ACHN (cell line): ENCODE measurements at places on chromosomes 6 and 20.

- DNase-seq = no peak
Measured at GRCh38 chr6:3355011-3355357, 96.2 kb downstream of the PSMG4 start.

DNA sequence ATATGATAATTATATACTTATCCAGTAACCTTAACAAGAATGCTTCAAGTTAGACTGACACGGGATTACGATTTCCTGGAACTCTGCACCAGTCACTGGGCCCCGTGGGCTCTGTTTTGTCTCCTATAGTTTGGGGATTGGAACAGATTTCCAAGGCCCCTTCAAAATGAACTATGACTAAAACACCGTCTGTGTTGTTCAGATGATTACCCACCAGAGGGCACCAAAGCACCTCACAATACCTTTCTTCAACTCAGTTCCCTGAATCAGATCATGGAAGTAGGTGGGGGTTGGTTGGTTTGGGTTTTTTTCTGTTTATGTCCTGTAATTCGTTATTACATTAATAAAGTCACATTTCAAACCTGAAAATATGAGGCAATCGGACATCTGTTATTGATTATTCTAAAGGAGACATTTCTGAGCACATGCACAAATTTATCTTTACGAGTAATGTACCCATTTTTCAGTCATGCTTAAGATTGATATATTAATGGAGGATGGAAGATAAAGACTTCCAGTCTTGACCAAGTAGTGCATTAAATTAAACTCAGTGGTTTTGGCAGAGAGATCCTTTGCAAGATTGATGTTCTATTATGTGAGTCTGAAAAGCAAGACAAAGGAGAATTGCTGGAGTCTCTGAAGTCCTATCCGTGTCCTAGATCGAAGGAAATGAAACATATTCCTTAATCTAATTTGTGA lies 112.0 kb upstream of the COL21A1 start:
- peak; percentile 72 for DNase-seq

DNA sequence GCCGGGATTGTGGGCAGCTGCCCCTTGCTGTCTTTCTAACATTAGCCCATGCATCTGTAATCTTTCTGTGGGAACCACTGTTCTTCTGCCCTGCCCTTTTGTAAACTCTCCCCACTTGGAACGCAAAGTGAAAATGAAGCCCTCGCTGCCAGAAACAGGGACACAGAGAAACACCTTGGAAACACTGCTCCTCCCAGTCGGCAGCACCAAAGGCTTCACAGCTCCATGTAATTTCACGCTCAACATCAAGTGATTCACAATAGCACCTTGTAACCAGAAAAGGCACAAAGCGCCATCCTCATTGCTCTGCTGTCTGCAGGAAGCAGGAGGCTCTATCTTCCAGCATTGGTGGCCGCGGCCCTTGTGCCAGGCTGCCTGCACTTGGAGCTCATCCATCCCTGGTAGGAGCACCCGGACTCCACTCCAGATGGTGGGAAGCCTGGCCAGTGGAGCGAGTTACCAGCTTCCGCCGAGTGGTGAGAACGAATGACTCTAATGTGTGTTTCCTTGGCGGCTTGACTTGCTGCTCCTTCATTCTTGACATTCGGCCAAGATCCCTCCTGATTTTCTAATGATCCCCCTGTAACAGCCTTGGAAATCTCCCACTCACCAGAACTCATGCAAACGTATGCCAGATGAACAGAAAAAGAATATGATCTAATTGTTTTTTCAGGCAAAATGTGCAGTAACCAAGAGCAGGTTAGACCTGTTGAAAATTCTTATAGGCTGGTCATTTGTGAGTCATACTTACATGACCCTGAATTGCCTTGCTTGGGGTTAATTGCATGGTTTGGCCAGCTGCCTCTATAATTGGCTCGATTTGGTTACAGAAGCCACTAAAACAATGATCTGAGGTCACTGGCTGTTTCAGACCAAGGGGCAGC lies 169.1 kb upstream of the CDYL start:
- peak; percentile 71 for DNase-seq

DNA sequence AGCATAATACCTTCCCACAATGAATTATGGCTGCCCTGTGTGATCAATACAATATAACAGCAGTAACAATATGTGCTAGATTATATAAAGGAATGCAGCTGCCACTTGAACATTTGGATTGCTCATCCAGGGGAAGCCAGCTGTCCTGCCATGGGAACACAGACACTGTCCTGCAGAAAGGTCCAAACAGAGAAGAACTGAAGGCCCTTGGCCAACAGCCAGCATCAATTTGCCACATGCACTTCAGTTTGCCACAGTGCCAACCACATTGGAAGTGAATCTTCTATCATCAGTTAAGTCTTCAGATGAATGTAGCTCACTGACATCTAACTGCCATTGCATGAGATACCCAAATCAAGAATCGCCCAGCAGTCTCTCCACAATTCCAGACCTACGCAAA lies 332.4 kb downstream of the PRKN start:
- no peak for DNase-seq

- no peak for DNase-seq
Measured at GRCh38 chr20:22381812-22382416, 202.5 kb downstream of the FOXA2 start.

- DNase-seq = no peak
Measured at GRCh38 chr6:46734867-46735719, at the start of gene PLA2G7. Gene PLA2G7 (minus strand): TSS chr6:46735375. CDS start chr6:46722891, 12,484 bp downstream.

DNA sequence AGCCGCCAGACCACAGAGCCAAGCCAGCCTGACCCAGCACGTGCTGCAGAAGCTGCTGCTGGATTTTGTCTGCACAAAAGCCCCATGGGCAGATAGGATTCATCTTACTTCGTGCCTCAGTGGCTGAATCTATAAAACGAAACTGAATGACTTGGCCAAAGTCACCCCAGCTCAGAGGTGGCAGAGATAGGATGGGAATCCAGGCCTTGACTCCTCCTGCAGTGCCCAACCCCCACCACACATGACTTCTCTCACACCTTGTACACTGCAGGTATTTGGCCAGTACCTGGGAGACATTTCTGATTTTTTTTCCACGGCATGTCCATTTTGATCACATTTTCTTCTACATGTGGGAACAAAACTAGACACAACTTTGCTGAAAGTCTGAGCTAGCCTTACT lies 182.1 kb downstream of the ANKRD60 start:
- DNase-seq = no peak

DNA sequence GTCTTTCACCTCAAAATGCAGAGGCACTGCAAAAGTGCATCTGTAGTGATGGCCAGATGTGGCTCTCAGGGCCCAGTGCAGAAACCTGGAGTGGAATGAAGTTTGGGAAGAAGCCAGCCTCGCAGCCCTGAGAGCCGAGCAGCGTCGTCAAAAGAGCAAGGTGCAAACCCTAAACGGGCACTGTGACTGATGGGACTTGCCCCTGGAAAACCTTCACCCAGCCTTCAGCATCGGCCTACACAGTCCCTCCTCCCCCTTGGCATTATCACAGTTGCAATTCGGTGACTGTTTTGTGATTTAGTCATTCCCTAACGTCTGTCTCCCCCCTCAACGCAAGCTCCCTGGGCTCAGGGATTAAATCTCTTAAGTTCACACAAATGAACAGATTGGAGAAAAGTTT lies 38.6 kb downstream of the TAF4 start:
- no peak for DNase-seq

DNA sequence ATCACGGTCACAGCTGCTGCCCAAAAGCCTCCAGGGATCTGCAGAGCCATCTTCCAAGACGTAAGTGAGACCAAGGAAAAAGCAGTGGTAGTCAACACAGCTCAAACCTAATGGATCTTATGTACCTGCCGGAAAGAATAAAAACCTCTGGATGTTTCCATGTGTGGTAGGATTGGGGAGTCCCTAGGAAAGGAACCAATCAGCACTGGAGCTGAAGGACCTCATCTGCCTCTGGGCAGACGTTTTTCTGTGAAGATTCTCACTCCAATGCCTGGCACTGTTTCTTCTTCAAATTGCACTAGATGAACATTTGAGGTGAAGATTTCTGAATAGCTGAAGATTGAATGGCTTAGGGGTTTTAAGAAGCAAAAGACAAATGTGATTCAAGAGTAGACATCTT lies at the start of gene HLA-DQB2:
HLA-DQB2 (minus strand) TSS at position 112 of the 400 bp plus-strand sequence; CDS start at position 50, 62 bp downstream.
- no peak for DNase-seq

GRCh38 chr20:23115822-23116221 lies 29.7 kb upstream of the CD93 start:
- no peak for DNase-seq

GRCh38 chr20:14617123-14617522 lies 279.7 kb upstream of the FLRT3 start:
- DNase-seq = peak; percentile 74

- DNase-seq = no peak
Measured at GRCh38 chr6:76342611-76343160, 270.2 kb upstream of the IMPG1 start.

DNA sequence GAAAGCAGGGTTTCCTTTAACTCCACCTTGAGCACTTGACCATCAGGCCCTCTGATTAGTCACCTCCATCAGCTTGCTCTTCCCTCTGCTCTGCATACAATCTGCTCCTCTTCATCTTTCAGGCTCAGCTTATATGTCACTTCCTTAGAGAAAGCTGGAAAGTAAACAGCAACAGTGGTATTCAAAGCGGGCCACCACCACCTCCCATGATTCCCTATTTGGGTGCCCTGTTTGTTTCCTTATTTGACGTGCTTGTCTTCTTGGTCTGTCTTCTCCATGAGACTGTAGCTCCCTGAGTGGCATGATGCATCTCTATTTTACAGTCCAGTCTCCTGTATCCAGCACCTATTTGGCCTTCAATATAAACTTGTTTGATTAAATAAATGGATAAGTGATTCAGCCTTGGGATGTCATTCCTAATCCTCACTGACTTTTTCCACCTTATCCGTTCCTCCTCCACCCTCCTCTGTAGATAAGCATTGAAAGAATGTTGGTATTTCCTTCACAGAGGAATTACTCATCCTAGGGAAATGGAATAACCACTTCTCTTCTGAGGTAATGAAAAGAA lies 102.8 kb upstream of the SGK1 start:
- peak; percentile 75 for DNase-seq

DNA sequence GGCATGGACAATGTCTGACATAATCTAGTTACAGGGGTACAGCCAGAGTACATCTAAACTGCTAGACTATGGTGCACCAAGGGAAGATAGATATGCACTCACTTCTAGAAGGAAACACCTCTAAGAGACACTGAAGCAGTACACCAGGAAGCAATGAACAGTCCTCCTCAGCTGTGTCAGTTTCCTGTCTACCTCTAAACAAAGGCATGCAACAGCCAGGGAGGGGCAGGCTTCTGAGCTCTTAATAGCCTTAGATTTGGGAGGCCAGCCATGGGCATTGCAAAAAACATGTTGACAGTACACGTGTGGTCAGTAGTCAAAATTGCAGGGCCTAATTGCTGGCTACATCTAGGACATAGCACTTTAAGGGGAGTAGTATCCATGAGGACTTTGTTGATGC lies 21.4 kb downstream of the CRYBG1 start:
- DNase-seq = no peak

- DNase-seq = no peak
Measured at GRCh38 chr20:10430000-10430466, 4.0 kb downstream of the MKKS start.

DNA sequence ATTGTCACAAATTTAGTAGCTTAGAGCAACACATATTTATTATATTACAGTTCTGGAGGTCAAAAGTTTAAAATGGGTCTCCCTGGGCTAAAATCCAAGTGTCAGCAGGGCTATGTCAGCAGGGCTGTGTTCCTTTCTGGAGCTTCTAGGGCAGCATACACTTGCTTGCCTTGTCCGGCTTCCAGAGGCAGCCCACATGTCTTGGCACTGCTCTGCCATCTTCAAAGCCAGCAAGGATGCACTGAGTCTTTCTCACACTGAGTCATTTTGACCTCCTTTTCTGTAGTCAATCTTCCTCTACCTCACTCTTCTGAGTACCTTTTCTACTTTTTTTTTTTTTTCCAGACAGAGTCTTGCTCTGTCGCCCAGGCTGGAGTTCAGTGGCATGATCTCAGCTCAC lies 39.0 kb downstream of the ADGRF4 start:
- no peak for DNase-seq

- DNase-seq = no peak
Measured at GRCh38 chr6:24549674-24550353, 55.0 kb downstream of the ALDH5A1 start.

GRCh38 chr20:52569201-52569600 lies 377.6 kb upstream of the ZFP64 start:
- DNase-seq = peak; percentile 14

DNA sequence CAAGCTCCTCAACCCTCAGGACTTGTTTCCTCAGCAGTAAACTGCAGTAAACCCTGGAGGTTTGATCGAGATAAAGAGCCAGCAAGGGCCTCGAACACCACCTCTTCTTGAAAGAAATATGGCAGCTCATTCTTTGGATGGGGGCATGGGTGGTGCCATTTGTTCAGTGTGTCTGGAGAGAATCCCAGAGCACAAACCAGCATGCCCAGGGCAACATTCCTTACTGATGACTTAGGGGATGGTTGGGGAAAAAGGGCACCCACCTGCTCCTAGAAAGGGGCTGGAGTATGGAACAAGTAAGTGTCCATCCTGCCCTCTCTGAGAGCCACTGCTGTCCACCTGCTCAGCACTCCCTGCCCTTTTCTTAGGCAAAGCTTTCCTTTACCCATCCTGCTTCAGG lies 31.3 kb upstream of the ZFAND3 start:
- DNase-seq = peak; percentile 32

- no peak for DNase-seq
Measured at GRCh38 chr6:33610779-33611732, 10.1 kb upstream of the ITPR3 start.

DNA sequence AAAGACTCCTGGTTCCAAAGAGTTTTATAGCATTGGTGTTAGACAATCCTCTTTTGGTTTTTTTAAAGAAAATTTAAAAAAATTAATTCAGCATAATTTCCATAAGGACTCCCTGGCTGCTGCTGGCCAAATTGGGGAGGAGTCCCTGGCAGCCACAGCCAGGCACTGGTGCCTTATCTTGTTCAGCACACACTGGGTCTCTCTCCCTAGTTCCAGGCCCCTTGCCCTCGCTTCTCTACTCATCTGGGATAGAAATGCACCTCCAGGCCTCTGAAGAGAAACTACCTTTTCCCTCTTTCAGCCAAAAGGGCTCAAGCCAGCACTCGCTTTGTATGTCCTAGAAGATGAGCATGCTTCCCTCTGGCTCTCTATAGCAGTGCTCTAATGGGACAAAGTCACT lies 13.4 kb upstream of the MAPK13 start:
- no peak for DNase-seq

GRCh38 chr6:53301801-53302537 lies 46.8 kb downstream of the ELOVL5 start:
- no peak for DNase-seq

DNA sequence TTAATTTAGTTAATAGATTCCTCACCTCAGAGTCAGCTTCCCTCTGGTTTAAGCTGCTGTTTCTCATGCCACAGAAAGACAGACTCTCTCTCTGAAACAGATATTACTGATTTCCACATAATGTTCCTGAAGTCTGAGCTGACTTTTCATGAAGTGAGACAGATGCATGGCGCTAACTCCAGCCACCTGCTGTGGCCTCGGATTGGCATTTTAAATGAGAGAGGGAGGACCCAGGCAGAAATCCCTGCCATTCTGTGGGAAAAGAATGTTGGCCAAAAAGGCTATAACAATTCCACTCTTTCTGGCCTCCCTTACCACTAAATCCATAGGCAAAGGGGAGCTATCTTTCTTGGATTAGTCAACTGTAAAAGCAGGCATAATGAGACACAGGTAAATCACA lies 354.1 kb upstream of the CDH4 start:
- DNase-seq = no peak

GRCh38 chr20:2698186-2698817 lies 5.7 kb downstream of the EBF4 start:
- DNase-seq = no peak
